Stimulated activated CD8-positive, alpha-beta memory T cell treated with anti-CD3 and anti-CD28 coated beads, Interleukin-12 subunit alpha, Interleukin-12 subunit beta, amount 100 ng/mL, for 1 hour (primary cell): ENCODE measurements at places on chromosomes 6 and 20.
A peak's percentile ranks its signal among the peaks of the same experiment; 100 is the strongest.

GRCh38 chr6:151692216-151692615, 115.3 kb upstream of the ESR1 start:
- no peak for DNase-seq

GRCh38 chr6:36825994-36826393, 13.2 kb downstream of the CPNE5 start:
- no peak for DNase-seq

GRCh38 chr6:89828988-89829471, 650 bp upstream of the CASP8AP2 start:
- no peak for DNase-seq

DNA sequence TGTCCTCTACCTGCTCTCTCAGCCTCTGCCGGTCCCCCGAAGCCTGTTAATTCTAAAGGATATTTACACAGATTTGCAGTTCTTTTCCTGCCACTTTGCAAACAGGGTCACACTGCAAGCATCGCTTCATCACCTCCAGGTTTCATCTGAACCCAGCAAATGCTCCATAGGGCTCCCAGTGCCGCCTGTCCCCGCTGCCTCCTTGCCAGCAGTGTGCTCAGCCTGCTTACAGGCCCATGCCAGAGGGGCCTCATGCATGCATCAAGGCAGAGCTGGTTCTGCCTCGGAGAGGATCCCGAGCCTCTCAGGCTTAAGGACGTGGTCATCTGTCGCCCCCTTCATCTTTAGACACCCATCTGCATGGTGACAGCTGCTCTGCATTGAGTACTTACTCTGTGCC, 10.5 kb downstream of the SIRPA start:
- no peak for DNase-seq

- DNase-seq: no peak
These were observed 9.4 kb upstream of the FRMD1 start for GRCh38 chr6:168088161-168089053.

DNA sequence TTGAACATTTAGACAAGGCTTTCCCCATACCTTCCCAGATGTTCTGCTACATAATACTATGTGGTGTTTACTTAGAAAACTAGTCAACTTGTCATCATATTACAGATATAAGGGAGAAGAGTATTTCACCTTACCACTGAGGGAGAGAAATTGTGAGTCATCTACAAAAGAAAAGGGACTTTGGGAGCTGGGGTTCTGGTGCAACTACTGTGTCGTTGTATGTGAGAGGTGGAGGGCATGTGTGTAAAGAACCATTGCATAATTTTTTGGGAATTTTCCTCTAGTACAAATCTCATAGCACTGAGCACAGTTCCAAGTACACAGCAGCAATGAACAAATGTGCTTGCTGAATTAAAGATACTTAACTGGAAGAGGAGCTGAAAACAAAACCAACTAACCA, 665.6 kb downstream of the DHX35 start:
- no peak for DNase-seq

GRCh38 chr20:44274303-44275017, 27.4 kb downstream of the GDAP1L1 start:
- no peak for DNase-seq

- DNase-seq: no peak
These were observed 947 bp downstream of the POFUT1 start for GRCh38 chr20:32208499-32209154.

- DNase-seq: no peak
These were observed 75.8 kb downstream of the PREP start for GRCh38 chr6:105326833-105327770.

GRCh38 chr6:82074556-82074955, 173.0 kb downstream of the IBTK start:
- no peak for DNase-seq

DNA sequence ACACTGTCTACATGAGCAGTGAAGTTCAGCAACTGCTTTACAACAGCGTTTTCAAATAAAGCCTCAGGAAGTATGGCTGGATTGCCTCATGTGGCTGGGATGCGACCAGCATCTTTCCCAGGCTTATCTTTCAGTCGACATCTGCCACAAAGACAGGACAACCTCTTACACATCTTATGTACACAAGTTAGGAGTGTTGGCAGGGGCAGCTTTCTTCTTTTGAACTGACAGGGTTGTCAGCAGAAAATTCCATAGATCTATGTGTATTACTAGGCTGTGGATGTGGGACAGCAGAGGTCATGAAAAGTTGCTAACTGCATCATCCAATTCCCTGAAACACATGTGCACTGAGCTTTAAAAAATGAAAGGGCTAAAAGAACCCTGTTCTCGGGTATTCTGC, 48.1 kb downstream of the PLAGL1 start:
- no peak for DNase-seq

DNA sequence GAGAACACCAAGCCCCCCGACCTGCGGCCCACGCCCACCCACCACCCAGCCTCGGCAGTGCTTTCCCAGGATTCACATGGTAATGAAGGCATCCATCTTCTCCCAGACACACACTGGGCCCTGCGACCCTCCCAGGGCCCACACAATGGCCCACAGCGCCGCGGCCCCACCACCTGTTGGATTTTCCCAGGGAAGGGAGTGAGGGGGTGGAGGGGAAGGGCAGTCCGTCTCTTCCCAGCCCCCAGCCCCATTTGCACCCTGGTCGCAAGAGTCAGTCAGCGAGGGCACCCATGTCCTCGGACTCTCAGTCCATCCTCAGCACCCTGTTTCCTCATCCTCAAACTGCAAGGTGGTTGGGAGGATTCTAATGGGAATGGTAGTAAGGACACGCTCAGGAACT, 23.7 kb upstream of the ID1 start:
- no peak for DNase-seq

GRCh38 chr20:64075556-64075955, 3.8 kb downstream of the RGS19 start:
- DNase-seq: no peak

DNA sequence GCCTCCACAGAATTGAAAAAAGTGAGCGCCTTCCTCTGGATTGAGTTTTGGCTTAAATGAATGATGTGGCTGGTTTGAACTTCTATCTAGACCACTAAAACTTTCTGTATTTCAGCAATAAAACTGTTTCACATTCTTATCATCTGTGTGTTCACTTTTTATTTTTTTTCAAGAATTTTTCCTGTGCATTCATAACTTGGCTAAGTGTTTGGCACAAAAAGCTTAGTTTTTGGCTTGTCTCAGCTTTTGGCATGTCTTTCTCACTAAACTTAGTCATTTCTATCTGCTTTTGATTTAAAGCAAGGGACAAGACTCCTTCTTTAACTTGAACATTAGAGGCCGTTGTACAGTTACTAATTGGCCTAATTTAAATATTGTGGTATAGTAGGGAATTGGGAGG, 1015.1 kb downstream of the EPHA7 start:
- DNase-seq: no peak

DNA sequence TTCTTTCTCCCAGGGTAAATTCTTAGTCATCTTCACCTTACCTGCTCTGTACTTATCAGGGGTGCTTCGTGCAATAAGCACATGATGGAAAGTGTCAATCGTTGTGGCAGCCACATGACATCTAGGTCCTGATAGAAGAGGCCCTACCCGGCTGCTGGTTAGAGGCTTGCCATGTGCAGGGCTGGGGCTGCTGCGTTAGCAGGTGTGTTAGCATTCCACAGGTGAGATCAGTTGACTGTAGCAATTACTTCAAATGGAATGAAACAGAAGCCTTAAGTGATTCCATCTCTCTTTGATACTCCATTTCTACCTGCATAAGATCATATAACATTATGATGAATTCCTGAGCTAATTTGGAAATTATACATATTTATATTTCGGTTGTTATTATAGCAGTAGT, 127.0 kb downstream of the UST start:
- no peak for DNase-seq

DNA sequence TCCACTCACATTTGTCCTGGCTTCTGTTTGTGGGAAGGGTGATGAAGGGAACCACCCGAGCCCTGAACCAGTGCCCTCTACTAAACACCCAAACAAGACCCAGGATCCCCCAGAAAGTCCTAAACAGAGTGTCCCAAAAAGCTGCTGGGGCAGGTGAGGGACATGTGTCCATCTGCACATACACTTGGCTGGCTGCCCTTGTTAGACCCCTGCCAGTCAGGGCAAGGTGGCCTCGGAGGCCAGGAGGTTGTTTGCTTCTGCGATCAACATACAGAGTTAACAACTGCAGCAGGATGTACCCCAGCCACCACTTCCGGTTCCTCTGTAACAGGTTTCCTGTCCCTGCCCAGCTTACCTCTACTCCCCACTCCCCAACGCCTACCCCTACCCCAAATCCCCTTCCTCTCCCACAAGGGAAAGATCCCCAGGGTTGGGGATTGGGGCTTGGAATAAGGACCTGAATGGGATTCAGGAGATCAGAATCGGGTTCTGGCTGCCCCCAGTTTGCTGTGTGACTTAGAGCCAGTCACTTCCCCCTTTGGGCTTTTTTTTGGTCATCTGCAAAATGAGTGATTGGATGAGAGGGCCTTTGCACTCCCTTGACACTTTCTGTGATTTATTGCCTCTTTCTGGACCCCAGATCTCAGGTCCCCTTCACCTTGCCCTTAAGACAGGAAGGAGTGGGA, 13.9 kb downstream of the DEF6 start:
- peak; percentile 38 for DNase-seq

GRCh38 chr6:70298068-70298467, 4.8 kb downstream of the COL9A1 start:
- no peak for DNase-seq

DNA sequence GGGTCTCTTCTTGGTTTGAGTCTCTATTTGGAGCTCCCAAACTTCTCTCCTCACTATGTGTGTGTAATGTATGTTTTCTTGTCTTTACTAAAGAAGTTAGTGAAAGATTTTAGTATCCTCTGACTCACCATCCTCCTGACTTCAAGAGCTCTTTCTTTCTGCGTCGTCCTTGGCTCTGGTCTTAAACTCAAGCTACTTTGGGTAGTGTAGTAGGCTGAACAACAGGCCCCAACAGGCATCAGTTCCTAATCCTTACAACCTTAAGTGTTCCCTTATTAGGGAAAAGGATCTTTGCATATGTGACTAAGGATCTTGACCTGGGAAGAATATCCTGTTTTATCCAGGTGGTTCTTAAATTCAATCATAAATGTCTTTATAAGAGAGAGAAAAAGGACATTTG, 810.2 kb downstream of the MAFB start:
- DNase-seq: no peak

GRCh38 chr6:157329829-157330228, 6.5 kb upstream of the TMEM242 start:
- no peak for DNase-seq

- no peak for DNase-seq
These were observed 30.6 kb upstream of the ZBTB24 start for GRCh38 chr6:109513571-109514071.

GRCh38 chr6:83467620-83468036, 36.8 kb upstream of the ME1 start:
- DNase-seq: no peak

DNA sequence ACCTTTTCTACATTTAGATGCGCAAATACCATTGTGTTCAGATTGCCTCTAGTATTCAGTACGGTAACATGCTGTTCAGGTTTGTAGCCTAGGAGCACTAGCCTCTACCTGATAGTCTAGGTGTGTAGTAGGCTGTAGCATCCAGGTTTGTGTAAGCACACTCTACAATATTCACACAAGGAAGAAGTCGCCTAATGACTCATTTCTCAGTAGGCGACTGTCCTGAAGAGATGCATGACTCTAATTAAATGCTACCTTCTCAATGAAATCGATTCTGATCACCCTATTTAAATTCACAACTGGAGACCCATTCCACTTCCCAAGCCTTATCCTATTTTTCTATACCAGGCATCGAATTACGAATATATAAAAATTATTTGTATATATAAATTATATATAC, 1.3 kb downstream of the MCUR1 start:
- no peak for DNase-seq

DNA sequence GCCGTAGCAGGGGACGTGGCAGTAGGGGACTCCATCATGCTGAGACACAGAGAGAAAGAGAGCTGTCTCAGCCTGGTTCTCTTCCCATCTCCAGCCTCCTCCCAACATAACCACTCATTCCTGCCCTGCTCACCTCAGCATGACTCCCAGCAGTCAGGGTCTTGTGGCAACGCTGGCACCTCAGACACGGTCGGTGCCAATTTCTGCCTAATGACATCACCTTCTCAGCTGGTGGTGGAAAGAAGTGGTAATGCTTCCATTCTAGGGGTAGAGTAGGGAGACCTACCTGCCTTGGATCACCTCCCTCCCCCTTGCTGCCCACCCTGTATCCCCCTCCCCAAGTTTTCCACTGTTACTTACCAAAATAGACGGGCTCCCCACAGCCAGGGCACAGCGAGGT, 2.5 kb downstream of the CRIP3 start:
- no peak for DNase-seq
